Left cardiac atrium (tissue), 4 donors: ENCODE measurements at places on chromosomes 4 and X. TPM values are rescaled to one million over a fixed set of nuclear protein-coding genes. Genes with fewer than 3 reads are reported as not detected.

The SNX25 gene
- total RNA-seq = 15.4 TPM

GRCh38 chrX:23799469-23800065 is 16.6 kb downstream of the SAT1 start:
- DNase-seq = no peak

DNA sequence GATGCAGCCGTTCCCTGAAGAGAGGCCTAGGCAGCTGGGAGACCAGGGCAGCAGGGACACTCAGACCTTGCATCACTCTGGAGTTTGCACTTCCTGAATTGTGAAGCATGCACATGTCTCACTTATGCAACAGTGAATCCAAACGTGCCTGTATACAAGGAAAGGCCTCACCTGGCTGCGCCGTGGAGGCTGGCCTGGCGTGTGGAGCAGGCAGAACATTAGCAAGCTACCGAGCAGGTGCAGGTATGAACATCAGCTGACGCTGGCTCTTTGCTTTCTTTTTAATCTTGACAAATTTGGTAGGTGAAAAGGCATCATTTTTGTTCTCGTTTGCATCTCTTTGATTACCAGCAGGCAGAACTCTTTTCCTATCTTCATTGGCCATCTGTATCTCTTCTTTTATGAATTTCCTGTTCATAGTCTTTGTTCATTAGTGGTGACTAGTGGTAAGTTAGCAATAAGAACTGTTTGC is 37.1 kb upstream of the IRAK1 start:
- no peak for DNase-seq

DNA sequence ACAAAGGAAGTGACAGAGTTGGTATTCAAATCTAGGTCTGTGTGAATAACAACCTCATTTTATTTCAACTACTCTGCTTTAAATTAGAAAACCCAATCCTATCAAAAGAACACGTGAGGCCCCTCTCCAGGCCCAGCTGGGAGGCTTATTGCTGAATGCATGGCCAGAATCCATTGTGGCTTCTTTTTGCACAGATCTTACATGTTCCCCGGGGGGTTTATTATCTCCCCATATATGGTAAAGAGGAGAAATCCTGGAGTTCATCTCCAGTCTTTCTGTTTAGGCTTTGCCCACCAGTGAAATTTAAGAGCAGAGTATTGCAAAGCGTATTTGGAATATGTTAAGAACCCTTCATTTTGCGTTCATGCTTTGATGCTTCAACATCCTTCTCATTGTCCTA is 655.6 kb downstream of the IL1RAPL1 start:
- DNase-seq = no peak

DNA sequence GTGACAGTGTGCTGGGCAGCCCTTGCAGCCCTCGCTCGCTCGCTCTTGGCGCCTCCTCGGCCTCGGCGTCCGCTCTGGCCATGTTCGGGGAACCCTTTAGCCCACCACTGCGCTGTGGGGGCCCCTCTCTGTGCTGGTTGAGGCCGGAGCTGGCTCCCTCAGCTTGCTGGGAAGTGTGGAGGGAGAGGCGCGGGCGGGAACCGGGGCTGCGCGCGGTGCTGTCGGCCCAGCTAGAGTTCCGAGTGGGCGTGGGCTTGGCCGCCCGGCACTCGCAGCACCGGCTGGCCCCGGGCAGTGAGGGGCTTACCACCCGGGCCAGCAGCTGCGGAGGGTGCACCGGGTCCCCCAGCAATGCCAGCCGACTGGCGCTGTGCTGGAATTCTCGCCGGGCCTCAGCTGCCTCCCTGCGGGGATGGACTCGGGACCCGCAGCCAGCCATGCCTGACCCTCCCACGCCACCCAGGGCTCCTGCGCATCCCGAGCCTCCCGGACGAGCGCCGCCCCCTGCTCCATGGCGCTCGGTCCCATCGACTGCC is 770.1 kb upstream of the GALNTL6 start:
- no peak for DNase-seq
